Thoracic aorta (tissue), 2 donors: ENCODE measurements at places on chromosomes 11 and 22.

- peak; percentile 43 for DNase-seq
Observed at GRCh38 chr11:134915212-134915611, 503.2 kb upstream of the B3GAT1 start.

- no peak for DNase-seq
Observed at GRCh38 chr11:103730131-103730940, 306.1 kb upstream of the DDI1 start.

DNA sequence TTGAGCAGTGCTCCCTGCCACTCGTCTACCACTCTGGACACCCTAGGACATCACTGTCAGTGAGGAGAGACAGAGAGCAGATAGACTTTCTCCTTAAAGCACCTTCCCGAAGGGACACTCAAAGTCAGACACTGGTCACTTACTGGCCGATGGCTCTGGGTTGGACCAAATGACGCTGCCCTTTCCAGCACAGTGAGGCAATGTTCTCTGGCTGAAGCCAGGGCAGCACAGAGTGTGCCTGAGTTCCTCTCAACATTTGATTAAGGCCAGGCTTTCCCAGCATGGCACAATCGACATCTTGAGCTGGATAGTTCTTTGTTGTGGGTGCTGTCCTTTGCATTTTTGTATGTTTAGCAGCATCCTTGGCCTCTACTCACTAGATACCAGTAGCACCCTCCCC is 206.2 kb downstream of the CSNK2A3 start:
- no peak for DNase-seq

- no peak for DNase-seq
Observed at GRCh38 chr22:30685178-30685577, 9.5 kb upstream of the OSBP2 start.

DNA sequence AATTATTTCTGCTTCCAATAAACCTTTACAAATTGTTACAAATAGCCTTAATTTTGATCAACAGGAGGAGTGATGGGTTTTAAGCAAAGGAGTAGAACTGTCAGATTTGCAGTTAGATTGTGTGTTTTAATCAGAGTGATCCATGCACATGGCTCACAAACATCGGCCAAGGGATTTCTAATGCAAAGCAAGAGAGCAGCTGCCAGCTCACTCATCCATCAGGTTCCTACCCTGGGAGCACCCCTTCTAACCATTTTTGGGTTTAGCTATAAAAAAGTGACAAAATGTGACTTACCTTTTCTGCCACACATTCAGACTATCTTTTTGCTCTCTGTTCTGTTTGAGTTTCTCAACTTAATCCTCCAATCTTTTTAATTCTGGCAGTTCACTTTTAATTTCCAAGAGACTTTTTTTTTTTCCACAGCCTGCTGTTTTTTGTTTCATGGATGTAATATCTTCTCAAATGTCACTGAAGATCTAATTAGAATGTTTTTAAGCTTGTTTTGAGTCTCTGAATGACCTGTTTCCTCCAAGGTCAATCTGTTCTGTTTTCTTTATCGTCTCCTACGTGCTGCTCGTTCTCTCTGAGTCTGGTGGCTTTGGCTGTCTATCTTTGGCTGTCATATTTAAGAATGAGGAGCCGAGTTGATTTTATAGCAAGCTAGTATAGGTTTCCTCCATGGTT is 6.0 kb downstream of the IZUMO1R start:
- DNase-seq, result no peak

GRCh38 chr22:43085658-43086606 is 3.3 kb downstream of the TTLL1 start:
- no peak for DNase-seq

DNA sequence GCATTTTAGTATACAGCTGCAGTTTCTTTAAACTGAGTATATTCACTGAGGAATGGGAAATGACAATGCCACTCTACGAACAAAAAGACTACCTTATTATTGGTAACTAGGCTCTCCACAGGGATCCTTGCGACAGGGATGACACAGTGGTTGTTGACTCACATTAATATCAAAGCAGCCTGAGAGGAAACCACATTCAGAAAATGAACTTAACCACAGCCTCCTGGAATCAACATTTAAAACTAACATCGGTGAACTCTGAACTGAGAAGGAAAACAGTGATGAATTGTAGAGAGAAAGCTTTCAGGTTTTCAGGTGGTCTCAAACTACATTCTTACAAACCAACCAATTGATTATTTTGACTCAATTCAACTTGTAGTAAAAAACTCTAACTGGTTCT is 90.3 kb upstream of the MTMR2 start:
- no peak for DNase-seq

DNA sequence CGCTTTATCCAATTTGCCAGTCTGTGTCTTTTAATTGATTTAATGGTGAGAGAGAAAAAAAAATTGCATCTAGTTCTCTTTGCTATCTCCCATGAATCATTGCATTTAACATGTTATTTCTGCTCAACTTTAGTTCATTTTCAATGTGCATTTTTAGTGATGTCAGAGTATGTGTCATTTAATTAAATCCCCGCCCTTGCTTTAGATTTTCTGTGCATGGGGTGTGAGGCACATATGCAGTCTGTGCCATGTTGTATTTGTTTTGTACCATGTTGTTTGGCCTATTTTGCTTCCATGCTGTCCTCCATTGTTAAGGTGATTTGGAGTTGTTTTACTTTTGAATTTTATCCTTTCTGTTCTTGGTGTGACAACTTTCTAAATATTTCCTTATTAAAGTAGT is 8.3 kb upstream of the NCR3LG1 start:
- no peak for DNase-seq

DNA sequence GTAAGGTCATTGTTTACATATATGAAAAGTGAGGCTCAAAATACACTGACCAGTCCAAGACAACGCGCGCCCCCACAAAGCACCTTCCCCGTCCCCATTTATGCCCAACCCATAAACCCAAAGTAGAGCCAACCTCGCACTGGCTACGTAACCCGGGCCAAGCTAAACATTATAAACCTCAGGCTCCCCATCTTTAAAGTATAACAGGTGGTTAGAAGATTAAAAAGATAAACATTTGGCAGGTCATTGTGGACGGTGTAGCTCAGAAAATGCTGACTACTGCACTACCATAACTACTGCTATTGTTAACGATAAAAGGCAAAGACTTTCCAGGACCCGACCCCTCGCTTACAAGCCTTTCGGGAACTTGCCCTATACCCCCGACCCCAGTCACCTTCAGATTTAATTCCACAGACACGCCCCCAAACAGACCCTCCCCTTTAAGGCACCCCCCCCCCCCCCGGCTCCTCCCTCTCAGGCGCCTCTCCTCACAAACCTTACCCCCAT is 470 bp downstream of the NUMA1 start:
- DNase-seq, result no peak

GRCh38 chr11:7793233-7793632 is 3.5 kb downstream of the OR5P2 start:
- DNase-seq, result no peak

- no peak for DNase-seq
Observed at GRCh38 chr22:31556627-31557203, 60.4 kb downstream of the SFI1 start.

- DNase-seq, result no peak
Observed at GRCh38 chr11:120067438-120068113, 70.3 kb downstream of the TRIM29 start.

DNA sequence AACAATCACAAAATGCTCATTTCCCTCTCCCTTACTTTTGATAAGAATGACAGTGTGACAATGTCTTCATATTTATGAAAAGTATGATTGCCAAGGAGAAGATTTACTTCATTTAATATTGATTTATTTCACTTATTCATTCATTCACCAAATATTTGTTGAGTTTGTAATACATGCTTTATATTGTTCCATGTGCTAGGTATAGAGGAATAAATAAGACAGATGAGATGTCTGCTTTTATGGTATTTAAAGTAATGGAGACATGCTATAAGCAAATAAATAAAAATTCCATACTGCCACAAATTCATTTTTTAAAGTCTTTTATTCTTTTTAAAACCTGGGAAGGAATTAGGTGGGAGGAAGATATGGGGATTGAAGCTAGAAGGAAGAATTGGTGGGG is 289.4 kb downstream of the GUCY1A2 start:
- no peak for DNase-seq

GRCh38 chr11:18615628-18616392 is 16.2 kb downstream of the MISFA start:
- no peak for DNase-seq

GRCh38 chr11:71086687-71087258 is 165.6 kb downstream of the SHANK2 start:
- DNase-seq, result no peak

DNA sequence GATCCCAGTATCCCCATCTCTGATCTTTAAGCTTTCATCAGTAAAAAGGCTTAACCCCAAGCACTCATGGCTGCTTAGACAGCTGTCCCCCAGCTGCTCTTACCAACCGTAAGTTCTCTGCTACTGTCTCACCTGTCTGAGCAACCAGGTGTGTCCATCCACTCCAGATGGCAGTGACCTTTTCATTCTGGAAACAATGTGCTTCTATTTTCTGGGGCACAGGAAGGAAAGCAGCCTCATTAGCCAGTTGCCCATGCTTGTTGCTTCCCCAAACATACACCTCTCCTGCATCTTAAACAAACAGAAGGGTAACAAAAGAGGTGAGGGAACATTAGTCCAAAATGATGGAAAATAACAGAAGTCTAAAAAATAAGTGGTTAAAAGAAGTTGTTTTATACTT is 24.4 kb downstream of the SERGEF start:
- DNase-seq, result no peak

GRCh38 chr11:7303146-7303545 is 51.4 kb downstream of the SYT9 start:
- no peak for DNase-seq

DNA sequence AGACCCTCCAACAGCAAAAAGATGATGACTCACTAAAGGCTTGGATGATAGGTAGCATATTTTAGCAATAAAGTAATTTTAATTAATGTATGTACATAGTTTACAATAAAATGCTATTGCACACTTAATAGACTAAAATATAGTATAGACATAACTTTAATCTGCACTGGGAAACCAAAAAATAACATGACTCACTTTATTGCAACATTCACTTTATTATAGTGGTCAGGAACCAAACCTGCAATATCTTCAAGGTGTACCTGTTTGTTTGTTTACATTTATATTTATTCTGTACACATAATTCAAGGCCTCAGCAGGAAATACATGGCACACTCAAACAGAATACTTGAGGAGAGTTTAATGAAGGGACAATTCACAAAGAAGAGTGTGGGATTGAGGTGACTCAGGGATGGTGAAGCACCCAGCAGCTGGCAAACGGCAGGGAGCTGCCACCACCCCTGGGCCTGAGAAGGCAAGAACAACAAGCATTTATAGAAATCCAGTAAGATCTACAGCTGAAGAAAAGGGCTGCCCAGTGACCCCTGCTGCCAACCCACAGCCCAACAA is 51.5 kb upstream of the POU2AF2 start:
- DNase-seq, result no peak

- DNase-seq, result no peak
Observed at GRCh38 chr11:89293965-89294679, 116.4 kb downstream of the TYR start.

DNA sequence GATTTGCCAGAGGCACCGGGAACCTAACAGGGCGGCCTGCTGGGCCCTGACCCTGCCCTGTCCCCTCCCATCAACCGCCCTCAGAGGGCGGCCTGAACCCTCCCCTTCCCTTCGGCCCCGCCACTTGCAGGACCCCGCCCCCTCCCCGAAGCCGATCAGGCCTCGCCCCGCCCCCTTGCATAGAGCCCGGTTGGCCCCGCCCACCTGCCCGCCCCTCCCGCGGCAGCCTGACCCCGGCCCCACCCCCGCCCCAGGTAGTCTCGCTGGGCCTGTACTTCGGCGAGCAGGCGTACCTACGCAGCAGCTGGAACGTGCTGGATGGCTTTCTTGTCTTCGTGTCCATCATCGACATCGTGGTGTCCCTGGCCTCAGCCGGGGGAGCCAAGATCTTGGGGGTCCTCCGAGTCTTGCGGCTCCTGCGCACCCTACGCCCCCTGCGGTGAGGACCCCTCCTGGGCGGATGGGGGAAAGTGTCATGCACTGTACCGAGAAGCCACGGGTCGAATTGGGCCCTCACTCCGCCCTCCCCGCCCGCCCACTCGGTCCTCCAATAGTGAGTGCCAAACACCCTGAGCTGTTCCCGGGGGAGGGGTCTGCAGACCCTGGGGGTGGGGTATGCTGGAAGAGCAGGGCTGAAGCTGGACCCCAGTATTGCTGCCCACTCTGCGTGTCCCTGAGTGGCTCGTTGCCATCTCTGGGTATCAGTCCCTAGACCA is 94.1 kb downstream of the CACNA1I start:
- DNase-seq, result no peak

GRCh38 chr11:108786281-108786990 is 121.6 kb downstream of the DDX10 start:
- DNase-seq, result no peak

GRCh38 chr11:59216641-59217564 is 4.2 kb upstream of the MPEG1 start:
- no peak for DNase-seq

GRCh38 chr11:36141196-36141953 is 147.8 kb downstream of the COMMD9 start:
- DNase-seq, result no peak
